ENCODE measurements at places on chromosomes 2 and 18.

- no peak for DNase-seq
Observed at GRCh38 chr2:131143803-131144202, 38.7 kb downstream of the PLEKHB2 start.

GRCh38 chr2:216206821-216207220 is 97.7 kb downstream of the XRCC5 start:
- no peak for DNase-seq

GRCh38 chr2:14535156-14535555 is 97.4 kb upstream of the LRATD1 start:
- DNase-seq = no peak

- no peak for DNase-seq
Observed at GRCh38 chr2:227439214-227439613, 32.7 kb upstream of the AGFG1 start.

DNA sequence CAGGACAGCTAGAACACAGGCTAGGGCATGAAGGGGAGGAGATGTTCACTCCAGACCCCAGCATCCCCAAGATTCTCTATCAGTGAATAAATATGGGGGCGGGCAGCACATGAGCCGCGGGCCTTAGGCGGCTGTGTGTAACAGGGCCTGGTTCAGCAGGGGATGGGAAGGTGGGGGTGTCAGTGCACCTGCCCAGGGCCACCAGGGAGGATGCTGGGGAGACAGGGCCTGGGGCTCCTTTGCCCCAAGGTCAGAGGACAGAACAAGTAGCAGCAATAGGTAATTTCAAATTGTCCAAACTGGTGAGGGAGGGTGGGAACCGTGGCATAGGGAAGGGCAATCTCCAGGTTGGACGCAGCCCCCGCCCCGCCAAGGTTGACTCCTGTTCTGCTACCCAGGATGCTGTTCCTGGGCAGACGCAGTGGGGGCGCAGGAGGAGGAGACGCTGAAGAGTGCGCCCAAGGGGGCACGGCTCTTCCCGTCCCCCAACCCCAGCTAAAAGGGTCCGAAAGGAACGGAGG is 16.2 kb downstream of the CYP26B1 start:
- no peak for DNase-seq

GRCh38 chr2:152421521-152422370 is 86.8 kb downstream of the FMNL2 start:
- DNase-seq = no peak

DNA sequence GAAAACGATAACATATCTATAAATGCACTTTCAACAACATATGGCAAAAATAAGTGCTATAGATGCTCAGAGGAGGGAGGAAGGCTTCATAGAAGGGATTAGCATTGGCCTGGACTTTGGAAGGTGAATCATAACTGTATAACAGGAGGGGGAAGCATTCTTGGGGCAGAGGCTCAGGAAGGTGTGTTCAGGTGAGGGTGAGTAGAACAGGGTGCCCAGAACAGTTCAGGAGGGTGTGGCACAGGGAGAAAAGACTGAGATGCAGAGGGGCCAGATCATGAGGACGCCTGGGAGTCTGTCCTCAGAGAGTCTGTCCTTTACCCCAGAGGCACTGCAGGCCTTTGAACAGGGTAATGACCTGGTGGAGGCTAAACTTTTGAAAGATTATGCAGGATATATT is 29.3 kb upstream of the MEP1B start:
- DNase-seq = no peak

DNA sequence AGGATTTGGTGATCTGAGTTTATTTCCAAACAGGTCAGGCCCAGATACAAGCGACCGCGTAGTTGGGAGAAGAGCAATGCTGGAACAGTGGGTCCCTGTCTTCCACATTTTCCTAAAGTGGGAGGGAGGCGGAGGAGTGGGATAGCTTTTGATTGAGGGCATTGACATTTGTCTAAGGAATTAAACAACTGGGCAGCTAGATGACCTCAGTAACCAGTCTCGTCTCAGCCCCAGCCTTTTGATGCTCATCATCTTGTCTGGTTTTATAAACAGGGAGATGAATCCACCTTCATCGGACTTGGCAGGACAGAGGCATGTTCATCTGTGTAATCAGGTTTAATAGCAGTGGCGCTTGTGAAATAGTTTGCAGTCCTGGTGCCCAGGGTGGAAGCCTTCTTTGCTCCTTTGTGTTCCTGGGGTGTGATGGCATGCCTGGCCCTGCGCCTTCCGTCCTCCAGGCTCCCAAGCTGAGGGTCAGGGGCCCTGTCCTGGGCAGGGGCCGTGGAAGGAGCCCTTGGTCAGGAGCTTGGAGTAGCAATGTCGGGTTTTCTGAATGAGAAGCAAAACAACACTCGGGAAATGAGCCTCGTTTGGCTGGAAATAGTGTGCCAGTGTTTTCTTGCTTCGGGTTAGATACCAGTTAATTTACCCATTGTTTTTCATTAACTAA is 193.8 kb downstream of the FAM210A start:
- DNase-seq = no peak

DNA sequence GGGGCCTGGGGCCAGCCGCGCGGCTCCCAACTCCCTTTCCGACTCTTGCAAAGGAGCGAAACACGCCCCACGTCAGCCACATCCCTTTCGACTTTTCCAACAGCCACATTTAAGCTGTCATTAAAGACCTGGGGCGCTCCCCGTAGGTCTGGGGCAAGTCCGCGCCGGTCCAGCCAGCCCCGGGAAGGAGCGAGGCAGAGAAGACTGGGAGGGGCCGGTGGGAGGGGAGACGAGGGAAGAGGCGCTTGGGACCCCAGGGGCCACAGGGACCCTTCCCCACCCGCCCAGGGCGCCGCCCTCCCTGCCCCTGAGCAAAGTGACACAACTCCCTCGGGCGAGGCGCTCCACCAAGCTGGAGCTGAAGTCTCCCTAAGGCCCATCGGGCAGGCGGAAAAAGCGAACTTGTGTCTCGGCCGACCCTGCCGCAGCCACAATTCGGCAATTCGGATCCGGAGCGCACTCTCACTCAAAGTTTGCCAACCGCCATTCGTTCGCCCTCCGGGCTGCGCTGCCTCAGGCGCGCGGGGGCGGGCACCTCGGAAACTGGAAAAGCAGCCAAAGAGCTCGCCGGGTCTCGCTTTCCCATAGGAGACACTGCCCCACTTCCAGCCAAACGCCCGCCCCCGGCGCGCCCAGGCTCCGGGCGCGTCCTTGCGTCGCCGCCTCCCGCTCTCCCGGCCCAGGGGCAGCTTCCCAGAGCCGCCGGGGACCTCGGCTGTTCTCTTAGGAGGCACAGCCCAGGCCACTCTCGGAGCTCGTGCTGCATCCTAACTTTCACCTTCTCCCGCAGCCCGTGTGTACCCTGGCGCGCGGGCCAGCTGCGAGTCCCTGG is 1.1 kb upstream of the KCTD1 start:
- DNase-seq = peak; percentile 14

- DNase-seq = no peak
Observed at GRCh38 chr18:27181726-27182125, 3.4 kb downstream of the CHST9 start.
